ENCODE measurements at places on chromosomes 2 and 18.

DNA sequence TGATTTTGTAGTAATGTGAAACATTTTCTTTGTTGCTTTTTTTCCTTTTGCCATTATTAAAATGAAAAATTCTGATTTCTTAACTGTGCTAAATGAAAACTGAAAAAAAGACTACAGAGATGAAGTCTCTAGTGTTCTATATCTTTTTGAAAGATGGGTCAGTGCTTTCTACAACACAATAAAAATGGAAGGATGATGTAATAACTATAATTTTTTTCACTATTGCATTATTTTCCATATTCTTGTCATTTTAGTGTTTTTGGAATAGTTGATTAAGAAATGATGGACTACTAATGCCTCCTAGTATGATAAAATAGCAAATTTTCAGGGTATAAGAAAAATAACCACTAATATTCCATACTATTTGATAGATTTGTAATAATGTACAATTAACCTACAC lies 7.2 kb downstream of the PSMD14 start:
- no peak for DNase-seq

DNA sequence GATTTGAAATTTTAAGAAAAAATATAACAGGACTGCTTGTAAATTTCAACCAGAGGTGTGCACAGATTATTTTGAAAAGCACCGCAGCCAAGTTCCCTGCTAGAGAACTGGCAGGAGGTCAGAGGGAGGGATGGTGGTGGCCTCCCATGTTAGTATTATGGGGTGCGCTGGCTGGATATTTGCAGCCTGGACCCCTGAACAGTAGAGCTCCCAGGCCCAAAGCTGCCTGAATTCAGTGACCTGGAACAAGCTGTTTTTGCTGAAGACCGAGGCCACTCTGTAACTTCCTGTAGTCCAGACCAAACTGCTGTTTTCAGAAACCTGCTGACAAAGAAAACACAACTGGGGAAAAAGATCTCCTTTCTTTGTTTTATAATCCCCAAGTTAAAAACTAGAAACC lies 314.3 kb downstream of the TNS1 start:
- no peak for DNase-seq

DNA sequence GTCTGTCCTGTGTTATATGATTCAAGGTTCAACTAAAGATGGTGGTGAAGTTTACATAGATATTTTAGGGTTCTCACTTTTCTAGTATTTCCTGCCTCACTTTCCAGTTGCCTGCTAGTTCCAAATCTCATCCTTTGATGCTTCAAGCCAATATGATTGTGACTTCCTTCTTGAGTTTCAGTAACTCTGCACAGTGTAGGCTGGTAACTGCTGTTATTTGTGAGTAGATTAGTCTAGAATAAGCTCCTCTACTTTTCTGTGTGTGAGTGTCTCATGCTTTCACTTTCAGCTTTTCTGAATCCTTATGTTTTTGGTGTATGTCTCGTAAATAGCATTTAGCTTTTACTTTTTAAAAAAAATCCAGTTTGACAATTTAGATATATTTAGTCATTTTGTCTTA lies 42.6 kb downstream of the GALNT1 start:
- DNase-seq: no peak

GRCh38 chr2:122988395-122989221 lies 1036.5 kb upstream of the CNTNAP5 start:
- no peak for DNase-seq

GRCh38 chr2:114598329-114598728 lies 155.9 kb downstream of the DPP10 start:
- DNase-seq: no peak

Measured in NCI-H1417 treated with DMSO at 0.1 percent for 48 hours (cell line).